ENCODE measurements at places on chromosomes 4 and X. TPM values are rescaled to one million over a fixed set of nuclear protein-coding genes. Genes with fewer than 3 reads are reported as not detected.

GRCh38 chrX:49066690-49067089, 7.1 kb downstream of the PRAF2 start:
- DNase-seq = no peak
- no peaks in the 10 kb centered on the region for H3K36me3 ChIP-seq
- no peak overlapping the region for H3K4me3 ChIP-seq
- no peak overlapping the region for H3K27ac ChIP-seq
- peaks cover 4% of the 10 kb centered on the region for H3K4me1 ChIP-seq

GRCh38 chrX:118189628-118190027, 73.0 kb upstream of the KLHL13 start:
- no peak for DNase-seq
- no peaks in the 10 kb centered on the region for H3K27me3 ChIP-seq
- H3K36me3 ChIP-seq = no peaks in the 10 kb centered on the region
- no peak overlapping the region for H3K27ac ChIP-seq
- H3K4me3 ChIP-seq = no peak overlapping the region

GCNA gene
- total RNA-seq = 2.8 TPM

LETM1 gene
- 46.8 TPM for total RNA-seq

- H3K4me1 ChIP-seq = peaks cover 23% of the 10 kb centered on the region
- H3K27me3 ChIP-seq = no peaks in the 10 kb centered on the region
- DNase-seq = no peak
- no peak overlapping the region for H3K27ac ChIP-seq
- no peaks in the 10 kb centered on the region for H3K36me3 ChIP-seq
These were observed 270.1 kb downstream of the PTTG2 start for GRCh38 chr4:38230121-38230801.

GRCh38 chrX:113726009-113726408, 857.9 kb upstream of the HTR2C start:
- H3K27ac ChIP-seq = no peak overlapping the region
- DNase-seq = no peak
- H3K27me3 ChIP-seq = no peaks in the 10 kb centered on the region

DNA sequence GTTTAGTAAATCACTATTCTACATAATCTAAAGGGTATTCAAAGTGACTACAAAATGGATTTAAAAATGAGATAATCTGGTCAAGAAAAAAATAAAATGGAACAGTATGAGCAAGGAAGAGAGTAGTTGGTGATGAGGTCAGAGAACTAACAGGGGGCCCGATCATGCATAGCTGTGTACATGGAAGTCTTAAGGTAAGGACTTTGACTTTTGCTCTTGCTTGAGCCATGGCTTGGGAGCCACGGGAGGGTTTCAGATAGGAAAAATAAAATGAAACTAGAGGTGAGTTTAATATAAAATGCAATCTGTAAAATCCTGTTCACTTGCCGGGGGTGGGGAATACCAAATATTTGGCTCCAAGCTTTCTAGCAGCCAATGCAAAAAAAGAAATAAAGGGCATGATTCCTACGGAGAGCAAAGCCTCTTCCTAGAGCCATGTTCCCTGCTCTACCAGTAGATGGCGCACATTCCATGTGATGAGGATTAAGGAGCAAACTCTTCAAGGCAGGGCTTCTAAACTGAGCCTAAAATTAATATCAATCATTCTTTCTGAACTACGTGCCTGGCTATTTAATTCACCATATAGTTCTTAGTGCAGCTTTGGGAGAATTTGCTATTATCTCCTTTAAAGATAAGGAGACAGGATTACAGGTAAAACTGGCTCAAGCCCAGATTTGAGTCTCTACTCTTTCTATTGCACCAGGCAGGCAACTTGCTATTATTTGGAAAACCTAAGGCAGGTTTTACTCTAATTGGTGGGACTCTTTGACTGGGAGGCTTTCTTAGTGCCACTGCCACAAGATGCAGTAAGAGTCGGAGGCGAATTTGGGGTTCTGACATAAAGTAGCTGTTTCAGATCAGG, 6.8 kb upstream of the CLCN5 start:
- H3K36me3 ChIP-seq = no peaks in the 10 kb centered on the region
- no peak overlapping the region for H3K4me3 ChIP-seq
- DNase-seq = peak; percentile 41
- no peaks in the 10 kb centered on the region for H3K4me1 ChIP-seq
- H3K27ac ChIP-seq = no peak overlapping the region
- H3K27me3 ChIP-seq = no peaks in the 10 kb centered on the region

- H3K27me3 ChIP-seq = no peaks in the 10 kb centered on the region
- no peak for DNase-seq
- no peaks in the 10 kb centered on the region for H3K4me1 ChIP-seq
- no peak overlapping the region for H3K4me3 ChIP-seq
- no peaks in the 10 kb centered on the region for H3K36me3 ChIP-seq
- no peak overlapping the region for H3K27ac ChIP-seq
These were observed 327.4 kb downstream of the KCTD8 start for GRCh38 chr4:44121210-44121609.

- no peaks in the 10 kb centered on the region for H3K27me3 ChIP-seq
- no peak for DNase-seq
- no peak overlapping the region for H3K4me3 ChIP-seq
- H3K4me1 ChIP-seq = peaks cover 4% of the 10 kb centered on the region
- H3K36me3 ChIP-seq = no peaks in the 10 kb centered on the region
These were observed 27.7 kb upstream of the FGF2 start for GRCh38 chr4:122798917-122799316.

GRCh38 chr4:153486281-153487151, 20.4 kb downstream of the TMEM131L start:
- peaks cover 48% of the 10 kb centered on the region for H3K4me1 ChIP-seq
- DNase-seq = peak; percentile 55
- no peaks in the 10 kb centered on the region for H3K36me3 ChIP-seq
- no peak overlapping the region for H3K4me3 ChIP-seq
- H3K27me3 ChIP-seq = no peaks in the 10 kb centered on the region

HSD17B13 gene
- 1.7 TPM for total RNA-seq

CDKL2 gene
- 27.0 TPM for total RNA-seq

MAGEA12 gene
- not detected for total RNA-seq

ADAMTS3 gene
- 3.8 TPM for total RNA-seq

NAT8L gene
- total RNA-seq = 1.3 TPM

DNA sequence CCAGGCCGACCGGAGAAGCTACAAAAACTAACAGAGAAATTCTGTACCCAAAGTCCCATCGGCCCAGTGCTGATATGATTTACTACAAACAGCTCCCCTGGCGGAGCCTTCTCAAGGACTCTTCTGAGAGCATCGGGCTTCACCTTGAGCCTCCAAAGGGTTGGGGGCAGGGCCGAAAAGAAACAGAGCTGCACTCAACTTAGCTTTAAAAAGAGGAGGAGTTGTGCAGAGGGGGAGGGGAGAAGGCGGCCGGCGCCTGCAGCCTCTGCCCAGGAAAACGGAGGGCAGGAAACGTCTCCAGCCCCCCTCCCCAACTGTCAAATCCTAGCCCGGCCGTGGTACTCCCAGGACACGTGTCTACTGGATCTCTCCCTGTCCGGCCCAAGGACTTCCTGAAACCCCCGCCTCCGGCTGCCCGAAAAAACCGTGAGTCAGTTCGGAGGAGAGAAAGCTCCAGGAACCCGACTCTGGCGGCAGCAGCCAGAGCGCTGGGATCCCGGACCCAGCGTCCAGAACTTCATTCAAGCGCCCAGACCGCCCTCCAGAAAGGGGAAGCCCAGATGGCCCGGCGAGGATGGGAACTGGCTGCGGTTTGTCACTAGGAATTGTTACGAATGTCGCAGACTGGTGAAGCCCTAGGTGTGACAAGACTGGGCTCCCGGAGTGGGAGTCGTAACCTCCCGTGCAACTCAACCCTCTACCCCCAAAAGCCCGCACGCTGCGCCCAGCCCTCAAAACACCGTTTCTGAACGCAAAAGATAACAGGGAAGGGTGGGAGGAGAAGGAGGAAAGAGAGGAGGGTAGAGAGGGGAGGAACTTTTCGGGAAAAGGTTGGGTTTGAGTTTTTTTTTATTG, 973 bp downstream of the ADAMTS3 start:
- H3K27me3 ChIP-seq = no peaks in the 10 kb centered on the region
- peak overlapping the region; percentile 84 for H3K4me3 ChIP-seq
- peak overlapping the region; percentile 85 for H3K27ac ChIP-seq
